ENCODE measurements at places on chromosomes 5 and 9. TPM values are rescaled to one million over a fixed set of nuclear protein-coding genes. Genes with fewer than 3 reads are reported as not detected.

NUTM2F gene
- not detected for total RNA-seq

IL5 gene
- total RNA-seq = not detected

DMRT3 gene
- not detected for total RNA-seq

DNA sequence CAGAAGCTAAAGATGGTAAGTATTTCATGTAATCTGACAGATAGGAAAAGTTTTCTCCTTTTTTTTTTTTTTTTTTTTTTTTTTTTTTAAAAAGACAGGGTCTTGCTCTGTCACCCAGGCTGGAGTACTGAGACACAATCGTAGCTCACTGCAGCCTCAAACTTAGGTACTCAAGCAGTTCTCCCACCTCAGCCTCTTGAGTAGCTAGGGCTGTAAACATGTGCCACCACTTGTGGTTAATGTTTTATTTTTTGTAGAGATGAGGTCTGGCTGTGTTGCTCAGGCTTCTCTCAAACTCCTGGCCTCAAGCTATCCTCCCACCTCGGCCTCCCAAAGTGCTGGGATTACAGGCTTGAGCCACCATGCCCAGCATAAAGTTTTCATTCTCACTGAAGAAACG lies 17.8 kb downstream of the CDK7 start:
- DNase-seq = no peak

DNA sequence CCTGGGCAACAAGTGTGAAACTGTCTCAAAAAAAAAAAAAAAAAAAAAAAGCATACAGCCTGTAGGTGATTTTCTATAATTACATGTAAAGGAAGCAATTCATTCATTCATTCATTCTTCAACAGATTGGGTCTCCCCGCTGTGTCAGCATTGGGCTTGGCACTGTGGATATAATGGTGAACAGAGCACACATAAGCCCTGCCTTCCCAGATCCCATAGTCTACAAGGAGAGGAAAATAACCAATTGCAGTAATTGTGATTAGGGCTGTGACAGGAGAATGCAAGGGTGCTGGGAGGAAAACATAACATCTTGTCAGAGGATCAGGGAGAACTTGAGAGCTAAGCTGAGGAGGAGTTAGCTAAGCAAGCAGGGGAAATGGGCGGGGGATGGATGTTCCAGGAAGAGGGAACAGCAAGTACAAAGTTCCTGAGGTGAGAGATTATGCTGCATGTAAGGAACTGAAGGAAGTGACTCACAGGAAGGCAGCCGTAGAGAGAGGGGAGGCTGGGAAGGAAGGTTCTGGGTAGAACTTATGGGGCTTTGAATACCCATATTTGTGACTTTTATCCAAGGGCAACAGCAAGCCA lies 24.0 kb upstream of the KLF9 start:
- peak; percentile 43 for DNase-seq

GRCh38 chr5:142537938-142538337 lies 148.0 kb downstream of the FGF1 start:
- no peak for DNase-seq

DNA sequence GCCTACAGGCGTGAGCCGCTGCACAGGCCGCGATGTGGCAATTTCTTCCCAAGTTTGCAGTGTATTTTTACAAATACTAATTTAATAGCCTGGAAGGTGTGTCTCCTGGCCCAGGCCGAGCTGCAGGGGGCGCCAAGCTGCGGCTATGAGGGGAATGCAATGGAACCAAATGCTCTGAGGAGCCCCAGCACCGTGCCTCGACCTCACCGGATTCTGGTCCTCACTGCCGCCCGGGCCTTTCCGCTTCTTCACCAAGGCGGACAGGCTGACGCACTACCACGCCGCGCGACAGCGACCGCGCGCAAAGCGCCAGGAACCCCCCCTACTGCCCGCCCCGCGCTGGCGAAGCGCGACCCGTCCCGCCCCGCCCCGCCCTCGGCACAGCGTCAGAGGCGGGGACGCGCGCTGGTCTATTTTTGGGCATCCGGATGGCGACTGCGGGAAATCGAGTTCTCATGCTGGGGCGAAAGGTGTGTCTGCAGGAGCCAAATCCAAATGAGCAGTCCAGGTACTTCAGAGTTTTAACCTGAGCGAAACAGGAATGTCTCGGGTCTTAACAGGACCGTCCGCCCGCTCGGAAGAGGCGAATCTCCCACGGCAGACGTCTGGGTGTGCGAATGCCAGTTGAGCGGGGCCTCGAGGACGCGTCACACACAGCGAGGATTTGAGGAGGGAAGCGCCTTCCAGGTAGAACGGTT lies 31.7 kb upstream of the PRXL2C start:
- DNase-seq = peak; percentile 90

DNA sequence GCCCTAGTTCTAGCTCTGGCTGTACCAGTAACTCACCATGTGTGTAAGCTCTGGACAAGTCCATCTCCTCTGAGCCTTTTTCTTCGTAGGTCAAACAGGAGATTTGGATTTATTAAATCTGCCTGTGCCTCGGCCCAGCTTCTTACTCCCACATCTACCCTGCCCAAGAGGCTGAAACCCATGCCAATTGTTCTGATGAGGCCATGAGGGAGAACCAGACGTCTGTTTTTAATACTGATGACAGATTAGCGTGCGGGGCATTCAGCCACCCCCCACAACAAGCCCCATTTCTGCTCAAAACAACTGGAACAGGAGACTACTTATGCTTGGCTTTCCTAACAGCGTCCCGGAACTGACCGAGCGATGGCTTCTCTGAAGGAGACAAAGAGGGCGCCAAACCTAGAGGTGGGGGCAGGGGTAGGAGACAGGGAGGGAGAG lies 81.2 kb upstream of the TRIM32 start:
- peak; percentile 67 for DNase-seq

GRCh38 chr5:141760193-141760592 lies 78.2 kb upstream of the ARAP3 start:
- DNase-seq = no peak

GRCh38 chr9:137172901-137173795 lies 1.3 kb upstream of the TMEM210 start:
- DNase-seq = no peak

GRCh38 chr9:91557327-91557726 lies 133.7 kb upstream of the NFIL3 start:
- DNase-seq = no peak

All from left ventricle myocardium superior (tissue), 1 donor.